H7 (cell line): ENCODE measurements at places on chromosomes 2 and 18. TPM values are rescaled to one million over a fixed set of nuclear protein-coding genes. Genes with fewer than 3 reads are reported as not detected.

GRCh38 chr2:222864296-222864695 lies 3.5 kb downstream of the ACSL3 start:
- DNase-seq: peak; percentile 49

DNA sequence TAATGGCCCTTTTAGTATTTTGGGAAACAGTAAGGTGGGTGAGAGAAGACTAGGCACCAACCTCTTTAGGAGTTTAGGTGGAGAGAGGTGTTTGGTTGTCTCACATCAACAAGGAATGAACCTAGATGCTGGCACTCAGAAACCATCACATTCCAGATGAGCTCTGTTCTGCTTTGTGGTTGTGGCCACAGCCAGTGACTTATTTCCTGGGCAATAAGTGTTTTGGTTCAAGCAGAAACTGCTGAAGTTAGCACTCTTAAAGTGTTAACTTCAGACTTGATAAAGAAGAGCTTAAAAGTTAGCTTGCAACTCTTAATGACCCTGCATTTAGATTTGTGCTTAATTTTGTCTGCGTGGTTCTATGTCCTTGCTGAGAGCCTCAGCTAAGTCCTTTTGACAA lies 929.2 kb downstream of the SLC4A3 start:
- DNase-seq: no peak

Gene MSH6
- 152 and 192 TPM in 2 replicates for total RNA-seq

Gene PIK3C3
- total RNA-seq: 23.0 and 27.2 TPM in 2 replicates

Gene IHH
- 1.1 TPM in 2 replicates for total RNA-seq

Gene PPM1G
- 151 and 164 TPM in 2 replicates for total RNA-seq

Gene BMP10
- not detected in 2 replicates for total RNA-seq

Gene LIMS3
- not detected in 2 replicates for total RNA-seq

Gene UGGT1
- total RNA-seq: 26.4 and 29.2 TPM in 2 replicates
